Stimulated activated CD8-positive, alpha-beta memory T cell treated with anti-CD3 and anti-CD28 coated beads, Interleukin-4, amount 100 ng/mL, for 4 hours (primary cell): ENCODE measurements at places on chromosomes 1 and 21.
A peak's percentile ranks its signal among the peaks of the same experiment; 100 is the strongest.

DNA sequence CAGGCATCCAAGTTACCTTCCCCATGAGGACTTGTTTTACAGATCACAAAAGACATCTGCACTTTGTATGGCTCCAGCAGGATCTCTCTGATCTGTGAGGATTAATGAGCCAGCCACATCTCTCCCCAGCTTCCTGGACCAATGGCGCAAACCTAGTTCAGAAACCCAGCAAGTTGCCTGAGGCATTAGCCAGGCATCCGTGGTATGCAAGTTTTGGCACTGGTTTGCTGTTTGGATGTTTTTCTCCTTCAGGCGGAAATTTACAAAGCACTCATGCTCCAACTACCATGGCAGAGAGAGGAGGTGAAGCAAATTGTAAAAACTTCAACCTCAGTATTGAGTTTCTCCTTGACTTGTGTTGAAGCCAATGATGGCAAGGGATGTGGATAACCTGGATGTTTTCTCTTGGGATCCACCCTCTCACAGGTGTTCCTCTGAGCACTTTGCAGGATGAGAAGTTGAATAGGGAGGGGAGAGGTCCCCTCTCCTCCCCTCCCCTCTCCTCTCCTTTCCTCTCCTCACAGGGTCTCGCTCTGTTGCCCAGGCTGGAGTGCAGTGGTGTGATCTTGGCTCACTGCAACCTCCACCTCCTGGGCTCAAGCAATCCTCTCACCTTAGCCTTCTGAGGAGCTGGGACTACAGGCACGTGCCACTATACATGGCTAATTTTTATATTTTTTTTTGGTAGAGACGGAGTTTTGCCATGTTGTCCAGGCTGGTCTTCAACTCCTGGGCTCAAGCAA lies 25.6 kb upstream of the ENO1 start:
- no peak for DNase-seq

GRCh38 chr21:15406791-15407190 lies 323.0 kb upstream of the USP25 start:
- DNase-seq, result no peak

DNA sequence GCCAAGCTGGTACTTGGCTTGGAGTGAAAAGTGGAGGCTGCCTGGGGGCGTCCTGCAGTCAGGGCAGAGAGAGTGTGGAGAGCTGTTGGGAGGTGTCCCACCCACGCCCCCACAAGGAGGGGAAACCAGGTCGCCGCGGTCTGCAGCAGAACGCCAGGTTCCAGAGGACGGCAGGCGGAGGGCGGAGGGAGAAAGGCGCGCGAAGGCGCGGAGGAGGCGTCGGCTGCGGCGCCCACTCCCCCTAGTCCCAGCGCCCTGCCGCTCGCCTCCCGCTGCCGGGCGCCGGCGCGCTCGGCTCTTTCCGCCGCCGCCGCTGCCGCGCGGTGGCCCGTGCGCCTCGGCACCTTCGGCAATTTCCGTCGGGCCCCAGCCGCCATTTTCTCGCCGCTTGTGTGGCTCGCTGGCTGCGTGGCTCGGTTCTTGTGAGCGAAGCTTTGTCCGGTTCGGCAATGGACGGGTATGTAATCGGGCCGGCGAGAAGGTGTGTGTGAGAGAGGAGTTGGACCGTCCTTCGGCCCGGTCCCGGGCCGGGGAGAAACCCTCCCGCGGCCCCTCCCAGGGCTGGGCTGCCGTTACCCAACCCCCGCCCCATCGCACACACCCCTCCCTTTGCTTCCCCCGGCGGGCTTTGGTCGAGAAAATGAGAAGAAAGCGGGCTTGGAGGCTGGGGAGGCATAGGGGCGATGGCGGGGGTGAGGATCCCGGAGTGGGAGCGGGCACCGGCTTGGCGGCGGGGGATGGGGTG lies at the start of gene PTBP2:
TSS of gene PTBP2 (plus strand) at position 369 of the 745 bp plus-strand sequence. CDS start at position 450, 81 bp downstream.
- DNase-seq, result peak; percentile 51

DNA sequence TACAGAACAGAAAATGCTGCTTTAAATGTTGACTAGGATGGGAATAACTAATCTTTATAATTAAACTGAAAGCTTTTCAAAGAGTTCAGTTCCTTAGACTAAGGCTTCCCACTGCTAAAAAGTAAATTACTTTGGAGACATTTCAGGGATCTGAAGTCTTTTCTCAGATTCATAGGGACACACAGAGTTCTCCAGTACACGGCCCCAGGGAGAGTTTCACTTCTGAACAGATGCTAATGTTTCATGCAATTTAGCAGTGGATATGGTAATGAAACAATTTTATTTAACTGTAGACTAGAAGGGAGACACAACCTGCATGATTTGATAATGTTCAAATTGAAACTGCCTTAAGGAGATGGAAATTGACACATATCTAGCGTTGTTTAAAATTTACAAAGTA lies 1282.6 kb downstream of the NCAM2 start:
- no peak for DNase-seq

- no peak for DNase-seq
Observed at GRCh38 chr1:206946261-206946660, at the start of gene PIGR. PIGR (minus strand) TSS chr1:206946466; CDS start chr1:206940531, 5,935 bp downstream.

DNA sequence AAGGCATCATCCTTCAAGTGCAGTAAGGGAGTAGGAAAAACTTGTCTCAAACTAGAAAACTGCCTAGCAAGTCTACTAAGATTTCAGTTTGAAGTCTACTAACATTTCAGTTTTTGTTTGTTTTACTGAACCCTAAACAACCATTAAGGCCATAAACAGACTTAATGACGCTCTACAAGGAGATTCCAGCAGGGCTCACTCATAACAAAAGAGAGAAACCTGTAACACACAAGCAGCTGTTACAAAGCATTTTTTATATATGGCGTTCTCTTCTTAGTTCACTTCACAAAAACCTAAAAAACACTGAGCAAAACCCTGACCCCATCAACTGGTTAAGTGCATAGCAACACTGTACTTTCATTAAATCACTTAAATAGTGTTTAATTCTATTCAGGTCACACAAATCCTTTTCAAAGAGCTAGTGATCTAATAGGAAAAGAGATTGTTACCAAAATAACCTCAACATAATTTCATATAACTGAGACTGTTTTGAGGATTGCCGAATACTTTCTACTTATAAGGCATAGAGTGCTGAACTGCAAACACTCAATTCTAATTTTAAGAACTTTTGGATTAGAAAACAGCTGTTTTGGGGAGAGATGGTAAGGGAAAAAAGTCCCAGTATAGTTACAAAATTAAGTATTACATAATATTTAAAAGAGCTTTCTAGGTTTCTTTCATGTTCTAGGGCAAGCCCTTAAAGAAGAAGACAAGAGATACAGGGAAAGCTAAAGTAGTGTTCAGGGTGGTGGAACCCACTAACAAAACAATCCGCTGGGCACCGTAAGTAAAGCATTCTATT lies 1.4 kb downstream of the B3GALNT2 start:
- no peak for DNase-seq

- DNase-seq, result no peak
Observed at GRCh38 chr1:41621791-41622190, 137.3 kb upstream of the EDN2 start.

DNA sequence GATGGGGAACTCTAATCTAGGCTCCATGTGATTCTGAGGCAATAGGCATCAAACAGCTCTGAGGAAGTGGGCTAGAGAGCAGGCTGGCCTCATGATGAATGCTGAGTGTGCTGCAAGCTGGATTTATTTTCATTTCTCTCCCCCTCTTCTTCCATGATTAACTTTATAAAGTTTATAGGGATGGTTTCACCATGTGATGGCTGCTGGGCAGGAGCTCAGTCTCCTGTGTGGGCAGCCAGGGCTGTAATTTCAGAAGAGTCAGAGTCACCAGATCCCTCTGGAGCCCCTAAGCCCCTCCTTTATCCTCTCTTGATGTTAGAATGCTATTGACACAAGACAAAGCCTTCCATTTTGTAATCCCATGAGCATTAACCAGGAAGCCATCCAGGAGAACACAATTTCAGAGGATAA lies 143.6 kb downstream of the CNIH3 start:
- DNase-seq, result no peak

DNA sequence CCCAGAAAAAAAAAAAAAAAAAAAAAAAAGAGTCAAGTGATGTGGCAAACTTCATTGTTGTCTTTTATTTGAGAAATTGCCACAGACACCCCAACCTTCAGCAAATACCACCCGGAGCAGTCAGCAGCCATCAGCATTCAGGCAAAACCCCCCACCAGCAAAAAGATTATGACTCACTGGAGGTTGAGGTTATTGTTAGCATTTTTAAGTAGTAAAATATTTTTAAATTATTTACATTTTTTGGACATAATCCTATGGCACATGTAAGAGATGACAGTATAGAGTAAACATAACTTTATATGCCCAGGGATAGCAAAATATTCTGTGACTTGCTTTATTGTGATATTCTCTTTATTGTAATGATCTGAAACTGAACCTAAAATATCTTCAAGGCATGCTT lies 95.6 kb downstream of the CENPF start:
- no peak for DNase-seq

DNA sequence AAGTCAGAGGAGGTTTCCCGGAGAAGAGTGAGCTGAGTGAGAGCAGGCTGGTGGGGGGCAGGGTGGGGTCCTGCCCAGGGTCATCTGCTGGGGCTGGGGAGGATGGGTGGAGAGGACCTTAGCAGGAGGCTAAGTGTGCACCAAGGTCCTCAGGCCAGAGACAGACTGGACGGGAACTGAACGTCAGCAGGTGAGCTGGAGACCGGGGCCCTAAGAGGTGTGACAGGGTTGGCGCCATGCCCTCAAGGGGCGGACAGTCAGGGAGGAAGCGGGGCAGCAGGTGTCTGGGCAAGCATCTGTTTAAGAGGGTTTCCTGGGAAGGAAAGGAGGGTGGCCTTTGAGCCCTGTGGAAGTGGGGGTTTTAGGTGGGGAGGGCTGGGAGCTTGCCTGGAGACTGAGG lies 13.6 kb upstream of the PTPN7 start:
- DNase-seq, result no peak

- no peak for DNase-seq
Observed at GRCh38 chr1:38815903-38816627, 43.5 kb downstream of the RRAGC start.

- DNase-seq, result no peak
Observed at GRCh38 chr1:92317836-92318493, 19.1 kb downstream of the RPAP2 start.
